ENCODE measurements at places on chromosomes 11 and 22.

DNA sequence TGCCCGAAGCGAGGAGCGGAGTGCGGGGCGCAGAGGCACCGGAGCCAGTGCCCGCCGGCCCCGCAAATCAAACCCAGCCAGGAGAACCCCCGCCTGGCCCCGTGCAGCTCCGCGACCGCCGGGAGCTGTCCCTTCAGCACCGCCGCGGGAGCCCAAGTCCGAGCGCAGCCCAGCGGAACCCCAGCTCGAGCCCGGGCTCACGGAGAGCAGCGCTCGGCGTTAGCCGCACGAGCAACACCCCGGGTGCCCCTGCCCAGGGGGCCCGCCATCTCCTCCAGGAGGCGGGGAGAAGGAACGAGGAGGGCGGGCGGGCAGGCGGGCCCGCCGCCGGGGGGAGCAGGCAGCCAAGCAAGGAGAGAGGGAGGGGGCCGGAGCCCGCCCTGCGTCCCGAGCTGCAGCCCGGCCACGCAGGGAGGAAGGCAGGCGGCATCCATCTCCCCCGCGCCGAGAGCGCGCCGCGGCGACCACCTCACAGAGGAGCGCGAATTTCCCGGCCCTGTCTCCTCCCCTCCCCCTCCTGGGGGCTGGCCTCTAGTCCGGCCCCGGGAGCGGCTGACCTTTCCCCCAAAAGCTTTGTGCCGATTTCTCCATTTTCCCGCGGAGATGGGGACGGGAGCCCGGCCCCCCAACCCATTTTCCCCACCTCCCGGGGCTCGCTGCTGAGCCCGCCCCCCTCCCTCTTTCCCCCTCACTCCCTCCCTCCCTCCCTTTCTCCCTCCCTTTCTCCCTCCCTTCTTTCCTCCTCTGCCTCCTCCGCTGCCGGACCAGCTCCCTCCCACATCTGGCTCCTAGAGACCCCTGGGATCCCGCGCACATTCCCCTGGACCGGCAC is 621 bp downstream of the KCNC1 start:
- no peak for DNase-seq

- no peak for DNase-seq
Measured at GRCh38 chr22:30368420-30368819, 11.6 kb downstream of the CCDC157 start.

- DNase-seq = no peak
Measured at GRCh38 chr22:24189249-24190158, 8.2 kb downstream of the SUSD2 start.

- no peak for DNase-seq
Measured at GRCh38 chr11:119051440-119052162, 5.4 kb downstream of the HYOU1 start.

DNA sequence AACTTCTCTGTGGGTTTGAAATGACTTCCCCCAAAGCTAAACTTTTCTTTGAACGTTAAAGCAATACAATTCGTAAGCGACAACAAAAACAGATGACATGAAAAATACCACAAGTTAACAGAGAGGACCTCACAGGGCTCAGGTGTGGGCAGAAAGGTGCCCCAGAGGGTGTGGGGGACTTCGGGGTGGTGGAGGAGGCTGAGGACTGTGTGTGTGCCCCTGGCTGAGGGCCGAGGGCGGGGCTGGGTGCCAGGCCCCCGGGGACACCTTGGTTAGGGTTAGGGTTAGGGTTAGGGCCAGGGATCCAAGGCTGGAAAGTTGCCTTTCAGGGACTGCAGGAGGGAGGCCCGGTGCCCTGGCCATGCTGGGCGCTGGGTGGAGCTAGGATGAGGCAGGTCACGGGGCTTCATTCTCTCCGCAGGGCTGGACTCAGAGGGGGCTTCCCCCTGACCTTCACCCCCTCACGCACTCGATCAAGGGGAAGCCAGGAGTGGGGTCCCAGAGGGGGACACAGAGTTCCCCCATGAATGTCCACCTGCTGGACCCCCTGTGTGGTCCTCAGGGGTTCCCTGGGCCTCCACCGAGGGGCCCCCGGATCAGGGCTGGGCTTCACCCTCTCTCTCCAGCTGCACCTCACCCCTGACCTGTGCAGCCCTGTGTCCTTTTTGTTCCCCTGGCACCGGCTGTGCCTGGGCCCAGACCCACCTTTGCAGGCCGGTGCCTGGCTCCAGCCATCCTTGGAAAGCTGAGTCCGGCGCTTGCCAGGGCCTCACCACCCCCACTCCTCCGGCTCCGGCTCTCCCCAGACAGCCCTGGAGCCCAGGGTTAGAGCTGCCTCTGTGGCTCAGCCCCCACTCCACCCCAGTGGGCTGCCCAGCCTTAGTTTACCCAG is 7.0 kb downstream of the TNNI2 start:
- no peak for DNase-seq

- DNase-seq = no peak
Measured at GRCh38 chr22:45968751-45969413, 8.1 kb downstream of the WNT7B start.

DNA sequence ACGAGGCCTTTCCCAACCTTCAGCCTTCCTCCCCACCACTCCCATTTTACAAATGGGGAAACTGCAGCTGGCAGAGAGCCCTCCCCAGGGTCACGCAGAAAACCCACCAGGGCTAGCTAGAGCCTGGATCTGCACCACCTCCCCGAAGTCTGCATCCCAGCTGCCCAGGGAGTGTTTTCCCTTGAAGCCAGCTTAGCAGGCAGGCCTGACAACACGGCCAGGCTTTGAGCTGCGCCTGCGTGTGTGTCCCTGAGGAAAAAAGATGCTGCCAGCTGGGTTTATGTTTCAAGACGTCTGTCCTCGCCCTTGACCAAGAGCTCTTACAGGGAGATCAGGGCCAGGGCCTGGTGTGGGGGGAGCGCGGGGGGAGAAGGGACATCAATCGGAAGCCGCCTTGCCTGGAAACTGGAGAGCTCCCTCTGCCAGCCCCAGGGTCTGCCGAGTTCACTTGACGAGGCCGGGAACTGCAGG is 20.3 kb downstream of the WNT11 start:
- no peak for DNase-seq

DNA sequence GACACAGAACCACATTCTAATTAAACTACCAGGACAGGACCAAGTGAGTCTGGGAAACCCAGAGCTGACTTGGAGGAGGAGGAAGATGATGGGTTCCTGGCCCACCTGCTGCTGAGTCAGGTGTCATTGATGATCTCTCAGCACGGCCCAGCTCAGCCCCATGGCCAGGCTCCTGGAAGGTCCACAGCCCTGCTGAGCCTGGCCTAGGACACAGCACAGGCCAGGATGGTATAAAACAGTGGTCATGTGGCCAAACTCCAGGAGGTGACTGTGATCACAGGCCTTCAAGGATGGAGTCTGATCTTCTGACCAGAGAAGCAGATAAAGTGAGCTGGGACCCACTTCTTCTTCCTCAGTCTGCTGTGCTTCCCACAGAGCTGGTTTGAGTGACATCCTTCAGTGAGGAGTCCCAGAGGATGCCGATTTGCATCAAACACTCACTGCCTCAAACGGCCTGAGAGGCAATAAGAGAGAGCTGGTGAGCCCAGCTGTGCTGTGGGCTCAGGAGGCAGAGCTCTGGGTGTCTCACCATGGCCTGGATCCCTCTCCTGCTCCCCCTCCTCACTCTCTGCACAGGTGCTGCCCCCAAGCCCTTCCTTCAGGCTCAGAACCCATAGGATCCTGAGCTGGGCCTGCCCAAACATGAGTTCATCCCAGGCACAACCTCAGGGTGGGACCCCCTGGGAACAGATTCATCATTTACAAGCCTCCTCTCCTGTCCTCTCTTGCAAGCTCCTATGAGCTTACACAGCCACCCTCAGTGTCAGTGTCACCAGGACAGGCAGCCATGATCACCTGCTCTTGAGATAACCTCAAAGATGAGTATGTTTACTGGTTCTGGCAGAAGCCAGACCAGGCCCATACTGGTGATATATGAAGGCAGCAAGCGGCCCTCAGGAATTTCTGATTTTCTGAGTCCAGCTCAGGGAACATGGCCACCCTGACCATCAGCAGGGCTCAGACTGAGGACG is 37.7 kb upstream of the IGLL5 start:
- no peak for DNase-seq

Data from NCI-H1436 treated with DMSO at 0.1 percent for 48 hours (cell line).